ENCODE measurements at places on chromosomes 5 and 9. TPM values are rescaled to one million over a fixed set of nuclear protein-coding genes. Genes with fewer than 3 reads are reported as not detected.

DNA sequence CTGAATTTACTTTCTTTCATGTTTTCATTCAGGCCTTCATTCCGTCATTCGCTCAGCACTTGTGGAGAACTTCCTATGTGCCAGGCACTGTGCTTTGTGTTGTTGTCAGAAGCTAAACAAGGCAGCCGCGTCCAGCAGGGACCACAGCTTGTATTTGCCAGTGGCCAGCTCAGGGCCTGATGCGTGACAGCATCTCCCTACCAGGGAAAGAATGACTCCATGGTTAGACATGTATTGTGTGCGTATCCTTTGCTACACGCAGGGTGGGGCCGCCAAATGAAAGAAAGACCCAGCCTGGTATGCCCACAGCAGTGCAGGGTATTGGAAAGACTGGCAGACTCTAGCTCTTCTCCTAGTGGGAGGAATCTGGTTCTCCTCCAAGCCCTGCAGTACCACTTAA lies 4.7 kb upstream of the COL27A1 start:
- no peaks in the 10 kb centered on the region for H3K36me3 ChIP-seq
- no peaks in the 10 kb centered on the region for H3K27me3 ChIP-seq
- H3K27ac ChIP-seq: no peak overlapping the region

DNA sequence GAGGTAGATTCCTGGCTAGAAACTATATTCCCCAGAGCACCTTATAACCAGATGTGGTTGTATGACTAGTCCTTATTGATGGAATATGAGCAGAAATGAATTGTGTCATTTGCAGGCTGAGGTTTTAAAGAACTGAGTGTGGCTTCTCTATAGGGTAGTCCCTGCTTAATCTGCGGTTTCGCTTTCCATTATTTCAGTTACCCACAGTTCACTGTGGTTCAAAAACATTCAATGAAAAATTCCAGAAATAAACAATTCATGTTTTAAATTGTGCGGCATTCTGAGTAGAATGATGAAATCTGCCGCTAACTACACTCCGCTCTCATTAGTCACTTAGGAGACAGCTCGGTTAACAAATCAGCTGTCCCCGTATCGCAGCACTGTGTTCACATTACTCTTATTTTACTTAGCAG lies 65.1 kb downstream of the ANKRD55 start:
- H3K36me3 ChIP-seq: no peaks in the 10 kb centered on the region
- DNase-seq: no peak
- H3K27ac ChIP-seq: no peak overlapping the region
- H3K27me3 ChIP-seq: no peaks in the 10 kb centered on the region
- no peaks in the 10 kb centered on the region for H3K4me1 ChIP-seq

- H3K4me3 ChIP-seq: peak within 1 kb of the TSS; percentile 84
- H3K36me3 ChIP-seq: no peaks in the 10 kb centered on the region
- H3K27ac ChIP-seq: peak within 1 kb of the TSS; percentile 79
- peak; percentile 70 for DNase-seq
- no peaks in the 10 kb centered on the region for H3K27me3 ChIP-seq
Measured at GRCh38 chr5:16616536-16617273, at the start of gene RETREG1. Gene RETREG1 (minus strand): TSS chr5:16616997. CDS start chr5:16616971, 26 bp downstream.

GRCh38 chr9:91655658-91656057 lies 232.0 kb upstream of the NFIL3 start:
- H3K27me3 ChIP-seq: no peaks in the 10 kb centered on the region
- H3K27ac ChIP-seq: no peak overlapping the region
- H3K4me1 ChIP-seq: no peaks in the 10 kb centered on the region
- no peaks in the 10 kb centered on the region for H3K36me3 ChIP-seq
- H3K4me3 ChIP-seq: no peak overlapping the region

DNA sequence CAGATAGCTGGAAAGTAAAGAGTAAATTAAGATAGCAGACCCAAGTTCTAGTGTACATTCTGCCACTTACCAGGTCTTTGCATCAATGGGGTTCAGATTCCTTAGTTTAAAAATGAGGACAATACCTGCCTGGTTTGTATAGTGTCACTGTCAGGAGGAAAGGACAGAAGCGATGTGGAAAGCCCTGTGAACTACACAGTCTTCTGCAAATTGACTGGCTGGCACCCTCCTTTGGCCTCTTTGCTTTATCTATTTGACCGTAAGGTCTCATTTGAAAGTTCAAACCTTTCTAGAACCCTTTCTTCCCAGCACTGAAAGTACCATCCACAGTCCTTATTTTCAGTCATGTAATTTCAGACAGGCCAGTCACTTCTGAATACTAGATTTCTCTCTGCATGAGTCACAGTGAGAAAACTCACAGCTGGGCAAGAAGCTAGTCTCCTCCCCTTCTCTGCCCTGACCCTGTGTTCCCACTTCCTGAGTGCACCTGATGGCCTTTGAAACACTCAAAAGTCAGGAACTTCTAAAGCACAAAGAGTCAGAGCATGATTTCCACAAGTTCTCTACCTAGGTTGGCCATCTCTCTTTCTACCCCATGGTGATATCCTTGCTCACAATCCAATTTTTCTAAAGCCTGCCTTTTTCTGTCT lies 91.3 kb upstream of the RASEF start:
- H3K27me3 ChIP-seq: no peaks in the 10 kb centered on the region
- peak; percentile 88 for DNase-seq
- peak overlapping the region; percentile 91 for H3K27ac ChIP-seq
- no peak overlapping the region for H3K4me3 ChIP-seq

DNA sequence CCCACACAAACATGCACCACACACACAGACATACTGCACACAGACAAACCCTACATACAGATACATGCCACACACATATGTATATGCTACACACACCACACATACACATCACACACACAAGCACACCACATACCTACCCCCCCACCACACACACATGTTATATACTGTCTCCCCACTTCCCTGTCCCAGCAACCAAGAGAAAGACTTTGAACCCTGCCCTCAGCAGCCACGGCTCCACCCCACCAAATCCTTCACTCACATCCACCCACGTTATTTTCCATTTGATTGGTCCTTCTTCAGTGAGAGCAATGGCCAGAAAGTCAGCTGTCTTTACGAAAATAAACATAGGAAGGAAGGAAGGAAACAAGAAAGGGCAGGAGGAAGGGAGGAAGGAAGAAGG lies 479.8 kb downstream of the DIRAS2 start:
- H3K27ac ChIP-seq: no peak overlapping the region
- peaks cover 20% of the 10 kb centered on the region for H3K4me1 ChIP-seq
- H3K4me3 ChIP-seq: no peak overlapping the region
- no peaks in the 10 kb centered on the region for H3K27me3 ChIP-seq
- no peak for DNase-seq

- H3K27me3 ChIP-seq: no peaks in the 10 kb centered on the region
- H3K36me3 ChIP-seq: no peaks in the 10 kb centered on the region
- peaks cover 12% of the 10 kb centered on the region for H3K4me1 ChIP-seq
- DNase-seq: no peak
Measured at GRCh38 chr5:151125421-151125820, 32.2 kb downstream of the ANXA6 start.

DNA sequence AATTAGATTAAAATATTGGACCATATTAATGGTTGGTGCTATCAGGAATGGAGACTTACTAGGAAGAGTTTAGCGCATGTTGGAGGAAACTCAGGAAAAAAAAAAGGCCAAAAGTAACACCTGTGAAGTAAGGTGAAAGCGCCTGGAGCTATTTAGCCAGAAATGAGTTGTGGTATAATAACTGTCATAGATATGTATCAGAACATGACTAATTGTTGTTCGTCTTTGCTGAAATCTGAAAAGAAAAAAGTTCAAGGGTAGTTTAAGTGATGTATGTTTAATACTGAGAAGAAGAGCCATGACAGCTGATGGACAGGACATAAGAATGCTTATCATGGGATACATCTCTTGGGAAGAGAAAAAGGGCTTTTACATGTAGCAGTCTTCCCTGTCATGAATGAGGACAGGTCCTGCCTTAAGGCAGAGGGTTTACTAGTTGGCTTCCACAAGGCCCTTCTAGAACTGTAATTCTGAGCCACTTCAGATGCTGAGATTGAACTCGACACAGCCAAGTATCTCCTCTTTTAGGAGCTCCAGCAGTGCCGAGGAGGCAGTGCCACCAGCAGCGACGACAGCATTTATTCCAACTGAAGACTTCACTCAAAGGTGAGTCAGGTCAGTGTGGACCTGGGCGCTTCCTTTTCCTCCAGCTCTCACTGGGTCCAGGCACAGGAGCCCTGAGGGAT lies 940 bp upstream of the CAMK4 start:
- H3K27ac ChIP-seq: no peak overlapping the region
- H3K27me3 ChIP-seq: no peaks in the 10 kb centered on the region
- H3K36me3 ChIP-seq: no peaks in the 10 kb centered on the region
- DNase-seq: no peak
- H3K4me1 ChIP-seq: peaks cover 16% of the 10 kb centered on the region

GRCh38 chr5:43661102-43661501 lies 58.1 kb downstream of the NNT start:
- H3K27ac ChIP-seq: no peak overlapping the region
- H3K36me3 ChIP-seq: peaks cover 14% of the 10 kb centered on the region
- no peak overlapping the region for H3K4me3 ChIP-seq
- no peaks in the 10 kb centered on the region for H3K27me3 ChIP-seq

GRCh38 chr5:72166070-72166979 lies 59.0 kb downstream of the MAP1B start:
- H3K4me3 ChIP-seq: no peak overlapping the region
- no peaks in the 10 kb centered on the region for H3K36me3 ChIP-seq
- no peaks in the 10 kb centered on the region for H3K27me3 ChIP-seq
- no peaks in the 10 kb centered on the region for H3K4me1 ChIP-seq
- peak overlapping the region; percentile 11 for H3K27ac ChIP-seq
- DNase-seq: peak; percentile 29

DNA sequence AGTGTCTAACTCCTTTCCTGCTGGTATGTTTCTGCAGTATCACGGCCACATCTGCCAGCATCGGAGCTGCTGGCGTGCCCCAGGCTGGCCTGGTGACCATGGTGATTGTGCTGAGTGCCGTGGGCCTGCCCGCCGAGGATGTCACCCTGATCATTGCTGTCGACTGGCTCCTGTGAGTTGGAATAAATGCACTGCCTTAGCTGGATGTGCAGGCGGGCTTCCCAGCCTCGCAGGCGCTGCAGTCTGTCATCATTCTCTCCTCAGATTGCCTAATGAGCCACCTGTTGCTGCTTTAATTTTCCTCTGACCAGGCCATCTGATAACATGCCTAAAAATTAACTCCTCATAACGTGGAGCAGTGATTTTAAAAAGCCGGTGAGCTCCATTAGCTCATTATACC lies 79.1 kb upstream of the PLPP6 start:
- H3K4me3 ChIP-seq: no peak overlapping the region
- H3K27me3 ChIP-seq: no peaks in the 10 kb centered on the region
- no peaks in the 10 kb centered on the region for H3K36me3 ChIP-seq

GRCh38 chr5:172093965-172094364 lies 87.5 kb upstream of the FBXW11 start:
- H3K36me3 ChIP-seq: no peaks in the 10 kb centered on the region
- no peaks in the 10 kb centered on the region for H3K27me3 ChIP-seq
- H3K27ac ChIP-seq: no peak overlapping the region
- DNase-seq: no peak
- H3K4me1 ChIP-seq: no peaks in the 10 kb centered on the region
- no peak overlapping the region for H3K4me3 ChIP-seq

DNA sequence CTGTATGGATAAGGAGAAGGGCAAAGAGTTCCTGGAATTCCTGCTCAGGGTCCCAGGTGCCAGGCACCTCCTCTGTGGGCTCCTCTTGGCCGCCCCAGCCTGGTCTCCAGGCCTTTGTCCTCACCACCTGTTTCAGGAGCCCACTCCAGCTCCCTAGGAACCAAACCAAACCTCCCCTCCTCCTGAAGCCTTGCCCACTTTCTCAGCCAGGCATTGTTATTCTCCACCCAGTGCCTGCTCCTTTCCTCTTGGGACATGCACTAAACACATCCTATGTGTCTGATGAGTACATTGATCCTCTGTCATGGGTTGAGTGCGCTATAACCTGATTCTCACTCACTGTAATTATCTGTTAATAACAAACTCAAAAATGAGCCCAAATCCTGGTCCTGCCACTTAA lies 189.8 kb downstream of the SPOCK1 start:
- no peaks in the 10 kb centered on the region for H3K36me3 ChIP-seq
- no peaks in the 10 kb centered on the region for H3K27me3 ChIP-seq
- no peak for DNase-seq
- no peak overlapping the region for H3K27ac ChIP-seq

GRCh38 chr9:113477661-113478060 lies 14.1 kb downstream of the RGS3 start:
- H3K4me1 ChIP-seq: peaks cover 20% of the 10 kb centered on the region
- no peak overlapping the region for H3K27ac ChIP-seq
- H3K36me3 ChIP-seq: no peaks in the 10 kb centered on the region
- H3K4me3 ChIP-seq: no peak overlapping the region
- no peak for DNase-seq

The ARID3C gene
- total RNA-seq: not detected

The GABRA6 gene
- total RNA-seq: not detected

The NEUROG1 gene
- total RNA-seq: not detected

The ADAMTS12 gene
- 2.3 TPM for total RNA-seq

The LCN12 gene
- 1.3 TPM for total RNA-seq

The MEGF10 gene
- total RNA-seq: not detected

The TMEM215 gene
- not detected for total RNA-seq

The DDX4 gene
- not detected for total RNA-seq

The CTXN3 gene
- total RNA-seq: not detected

The MRPS27 gene
- total RNA-seq: 25.4 TPM

The SPINK4 gene
- not detected for total RNA-seq

The PDLIM7 gene
- total RNA-seq: 7.3 TPM

The GARIN3 gene
- total RNA-seq: not detected

The IFNK gene
- total RNA-seq: not detected

Data from body of pancreas (tissue), 4 donors.